Breast epithelium (tissue), 4 donors: ENCODE measurements at places on chromosomes 4 and X. TPM values are rescaled to one million over a fixed set of nuclear protein-coding genes. Genes with fewer than 3 reads are reported as not detected.

AKAP4 gene
- not detected for total RNA-seq

CLDN24 gene
- total RNA-seq = not detected

DNA sequence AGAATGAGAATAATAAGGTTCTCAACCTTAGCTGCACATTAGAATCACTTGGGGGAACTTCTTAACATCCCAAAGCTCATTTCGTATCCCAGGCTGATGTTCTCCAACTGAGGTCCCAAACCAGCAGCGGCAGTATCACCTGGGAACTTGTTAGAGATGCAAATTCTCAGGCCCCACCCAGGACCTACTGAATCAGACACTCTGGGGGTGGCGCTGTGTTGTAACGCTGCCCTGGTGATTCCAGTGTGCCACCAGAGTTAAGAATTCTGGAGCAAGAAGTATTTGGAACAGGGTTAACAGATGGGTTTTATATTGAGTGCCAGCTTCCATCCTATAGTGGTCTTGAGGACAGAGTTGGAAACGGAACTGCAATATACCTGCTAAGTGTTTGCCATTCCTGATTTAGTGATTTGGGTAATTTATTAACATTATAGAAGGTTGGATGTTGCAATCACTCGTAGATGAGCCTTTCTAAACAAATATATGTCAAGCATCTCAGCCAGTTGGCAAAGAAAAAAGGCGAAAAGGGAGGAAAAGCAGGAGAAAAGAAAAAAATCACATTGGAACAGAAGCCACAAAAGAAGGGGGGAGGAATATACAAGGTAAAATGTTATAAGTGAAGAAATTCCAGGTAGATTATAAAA is 141.0 kb downstream of the ARX start:
- H3K27me3 ChIP-seq = no peaks in the 10 kb centered on the region
- no peaks in the 10 kb centered on the region for H3K4me1 ChIP-seq
- no peak for DNase-seq

DNA sequence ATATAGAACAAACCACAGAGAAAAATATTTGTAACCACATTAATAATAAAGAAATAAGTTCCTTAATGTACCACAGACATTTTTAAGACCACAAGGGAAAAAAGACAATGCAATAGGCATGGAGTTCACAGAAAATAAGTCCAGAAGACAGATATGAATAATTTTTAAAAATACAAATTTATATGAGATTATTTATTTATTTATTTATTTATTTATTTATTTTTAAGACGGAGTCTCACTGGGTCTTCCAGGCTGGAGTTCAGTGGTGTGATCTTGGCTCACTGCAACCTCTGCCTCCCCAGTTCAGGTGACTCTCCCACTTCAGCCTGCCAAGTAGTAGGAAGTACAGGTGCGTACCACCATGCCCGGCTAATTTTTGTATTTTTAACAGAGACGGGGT is 53.7 kb downstream of the THAP9 start:
- no peak for DNase-seq
- no peaks in the 10 kb centered on the region for H3K36me3 ChIP-seq
- H3K4me1 ChIP-seq = no peaks in the 10 kb centered on the region

- no peak for DNase-seq
- no peak overlapping the region for H3K4me3 ChIP-seq
- no peaks in the 10 kb centered on the region for H3K36me3 ChIP-seq
- H3K4me1 ChIP-seq = no peaks in the 10 kb centered on the region
- H3K27me3 ChIP-seq = no peaks in the 10 kb centered on the region
These were observed 12.7 kb downstream of the STEEP1 start for GRCh38 chrX:119552508-119552907.

DNA sequence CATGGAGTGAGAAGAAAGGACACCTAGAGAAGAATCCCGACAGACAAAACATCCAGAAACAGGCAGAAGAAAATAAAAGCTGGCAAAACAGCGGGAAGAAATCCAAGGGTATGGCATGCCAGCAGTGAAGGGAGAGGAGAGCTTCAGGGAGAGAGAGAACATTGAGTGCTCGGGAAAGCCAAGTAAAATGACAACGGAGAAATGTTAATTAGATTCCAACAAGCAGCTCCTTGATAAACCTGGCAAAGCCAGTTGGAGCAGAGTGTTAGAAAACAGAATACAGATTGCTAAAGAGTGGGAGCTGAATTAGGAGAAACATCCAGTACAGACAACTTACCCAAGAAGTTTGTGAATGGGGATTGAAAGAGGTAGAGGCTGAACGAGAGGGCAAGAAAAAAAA is 40.4 kb upstream of the MAOA start:
- no peaks in the 10 kb centered on the region for H3K27me3 ChIP-seq
- peak overlapping the region; percentile 65 for H3K27ac ChIP-seq
- H3K36me3 ChIP-seq = no peaks in the 10 kb centered on the region
- H3K4me3 ChIP-seq = no peak overlapping the region
- H3K4me1 ChIP-seq = no peaks in the 10 kb centered on the region

GRCh38 chr4:147617841-147618691 is 869 bp downstream of the TMEM184C start:
- H3K36me3 ChIP-seq = no peaks in the 10 kb centered on the region
- peak overlapping the region; percentile 91 for H3K27ac ChIP-seq
- DNase-seq = no peak
- H3K4me1 ChIP-seq = peaks cover 17% of the 10 kb centered on the region

- no peaks in the 10 kb centered on the region for H3K36me3 ChIP-seq
- peaks cover 42% of the 10 kb centered on the region for H3K27me3 ChIP-seq
- peak within 1 kb of the TSS; percentile 57 for H3K4me3 ChIP-seq
- no peak for DNase-seq
These were observed at the start of gene HHIP for GRCh38 chr4:144645631-144646522. Gene HHIP (plus strand): TSS chr4:144646156. CDS start chr4:144646676, 520 bp downstream.

- no peaks in the 10 kb centered on the region for H3K4me1 ChIP-seq
- no peak for DNase-seq
- H3K27me3 ChIP-seq = no peaks in the 10 kb centered on the region
- peak overlapping the region; percentile 99 for H3K27ac ChIP-seq
These were observed 1.6 kb downstream of the RPL9 start for GRCh38 chr4:39456946-39457763.

DNA sequence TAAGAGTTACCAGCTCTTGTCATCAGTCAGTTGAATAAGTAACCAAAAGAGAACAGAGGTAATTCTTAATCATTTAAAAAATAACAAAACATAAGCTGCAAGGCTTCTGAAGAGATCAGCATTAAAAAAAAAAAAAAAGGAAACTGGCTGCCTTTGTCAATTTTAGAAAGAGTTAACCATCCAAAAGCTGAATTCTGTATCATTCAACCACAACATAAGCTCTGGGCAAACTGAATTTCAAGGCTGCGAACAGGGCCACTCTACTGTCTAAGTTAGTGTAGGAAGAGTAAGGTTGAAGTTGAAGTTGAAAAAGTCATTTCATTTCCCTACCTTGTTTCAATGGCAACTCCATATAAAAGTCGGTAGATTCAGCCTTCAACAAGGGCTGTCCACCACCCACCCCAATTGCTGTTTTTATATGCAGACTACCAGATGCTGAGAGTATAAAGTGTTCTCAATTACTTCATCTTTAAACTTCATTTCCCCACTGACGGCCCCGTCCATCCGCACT is 1.1 kb upstream of the LIN54 start:
- no peak for DNase-seq
- peak overlapping the region; percentile 89 for H3K27ac ChIP-seq
- H3K27me3 ChIP-seq = no peaks in the 10 kb centered on the region
- peak overlapping the region; percentile 75 for H3K4me3 ChIP-seq

GRCh38 chr4:76305971-76306881 is at the start of gene STBD1:
Gene STBD1 (plus strand): TSS chr4:76306733. CDS start chr4:76306770, 37 bp downstream.
- DNase-seq = peak; percentile 22
- no peaks in the 10 kb centered on the region for H3K36me3 ChIP-seq
- H3K27ac ChIP-seq = peak within 1 kb of the TSS; percentile 80
- H3K4me1 ChIP-seq = no peaks in the 10 kb centered on the region
- no peaks in the 10 kb centered on the region for H3K27me3 ChIP-seq

GRCh38 chrX:143378851-143379250 is 138.4 kb downstream of the SPANXN3 start:
- DNase-seq = no peak
- no peak overlapping the region for H3K4me3 ChIP-seq
- H3K27ac ChIP-seq = no peak overlapping the region
- H3K4me1 ChIP-seq = no peaks in the 10 kb centered on the region
- no peaks in the 10 kb centered on the region for H3K27me3 ChIP-seq

- no peak for DNase-seq
- H3K27me3 ChIP-seq = no peaks in the 10 kb centered on the region
- no peak overlapping the region for H3K27ac ChIP-seq
These were observed 546.6 kb downstream of the PCDH18 start for GRCh38 chr4:136985683-136986082.

DNA sequence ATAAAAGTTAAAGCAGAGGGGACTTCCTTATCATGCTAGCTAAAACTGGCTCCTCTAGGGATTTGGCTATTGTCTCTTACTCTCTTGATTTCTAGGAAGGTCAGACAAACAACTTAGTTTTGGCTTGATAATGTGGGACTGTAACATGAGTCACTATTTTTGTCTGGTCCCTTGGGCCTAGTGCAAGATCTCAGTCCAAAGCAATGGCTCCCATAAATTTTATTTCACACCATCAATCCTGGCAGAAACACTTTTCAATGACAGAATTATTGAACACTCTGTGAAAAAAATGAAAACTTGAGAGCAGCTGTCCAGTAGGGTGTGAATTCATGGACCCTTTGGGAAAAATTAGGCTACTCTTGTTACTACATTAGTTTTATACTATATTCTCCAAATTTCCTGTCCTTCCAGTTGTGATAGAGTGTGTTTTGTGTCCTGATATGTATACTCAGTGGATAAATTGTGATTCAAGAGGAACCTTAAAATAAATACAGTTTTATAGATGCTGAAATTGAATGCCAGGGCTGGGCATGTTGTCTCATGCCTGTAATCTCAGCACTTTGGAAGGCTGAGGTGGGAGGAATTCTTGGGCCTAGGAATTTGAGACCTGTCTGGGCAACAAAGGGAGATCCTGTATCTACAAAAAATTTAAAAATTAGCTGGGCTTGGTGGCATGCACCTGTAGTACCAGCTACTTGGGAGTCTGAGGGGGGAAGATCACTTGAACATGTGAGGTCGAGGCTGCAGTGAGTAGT is 10.8 kb upstream of the SNCA start:
- no peak for DNase-seq
- no peak overlapping the region for H3K4me3 ChIP-seq
- no peaks in the 10 kb centered on the region for H3K27me3 ChIP-seq
- no peaks in the 10 kb centered on the region for H3K4me1 ChIP-seq
- H3K36me3 ChIP-seq = no peaks in the 10 kb centered on the region

GRCh38 chr4:83013420-83013867 is 2.8 kb upstream of the LIN54 start:
- no peak for DNase-seq
- no peaks in the 10 kb centered on the region for H3K4me1 ChIP-seq
- no peaks in the 10 kb centered on the region for H3K27me3 ChIP-seq
- no peaks in the 10 kb centered on the region for H3K36me3 ChIP-seq
- H3K4me3 ChIP-seq = peak overlapping the region; percentile 75
- H3K27ac ChIP-seq = peak overlapping the region; percentile 89

- H3K4me3 ChIP-seq = no peak overlapping the region
- DNase-seq = no peak
- no peaks in the 10 kb centered on the region for H3K27me3 ChIP-seq
- no peaks in the 10 kb centered on the region for H3K36me3 ChIP-seq
- no peaks in the 10 kb centered on the region for H3K4me1 ChIP-seq
These were observed 48.7 kb upstream of the STX18 start for GRCh38 chr4:4590546-4590945.

DNA sequence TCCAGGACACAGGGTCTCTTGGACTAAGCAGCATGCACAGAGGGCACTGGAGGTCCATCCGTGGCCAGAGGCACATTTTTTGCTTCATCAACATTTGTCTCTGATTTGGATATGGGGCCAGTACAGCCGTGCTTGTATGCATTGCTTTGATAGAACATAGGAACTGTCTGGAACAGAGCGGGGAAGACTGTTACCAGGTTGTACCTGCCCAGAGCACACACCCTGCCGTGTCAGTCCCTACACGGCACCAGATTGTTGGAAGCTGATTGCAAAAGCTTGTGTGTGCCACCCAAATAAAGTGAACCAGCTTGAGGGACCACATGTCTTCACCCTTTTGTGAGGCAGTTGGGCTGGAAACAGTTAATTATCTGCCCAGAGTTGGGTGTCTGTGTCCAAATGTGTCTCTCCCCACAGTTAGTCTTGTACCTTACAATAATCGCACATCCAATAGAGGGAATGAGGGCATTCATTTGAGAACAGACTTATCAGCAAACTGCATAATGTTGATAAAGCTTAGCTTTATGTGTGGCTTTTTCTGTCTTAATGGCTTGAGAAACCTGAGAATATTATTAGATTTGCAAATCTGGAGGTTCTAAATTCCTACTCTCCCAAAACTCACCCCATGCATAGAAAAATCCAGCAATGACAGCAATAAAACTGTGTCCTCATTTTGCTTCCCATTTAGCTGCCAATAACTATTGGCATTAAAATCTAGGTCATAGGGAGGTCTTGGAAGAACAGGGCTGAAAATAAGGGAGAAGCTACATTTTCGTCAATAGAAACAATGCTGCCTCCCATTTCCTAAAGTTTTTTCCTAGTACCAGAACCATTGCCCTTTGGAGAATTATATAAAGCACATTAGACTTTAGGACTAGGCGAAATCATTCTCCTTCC is 21.2 kb downstream of the KLF3 start:
- H3K27ac ChIP-seq = peak overlapping the region; percentile 13
- no peak overlapping the region for H3K4me3 ChIP-seq
- no peak for DNase-seq
- H3K36me3 ChIP-seq = peaks cover 7% of the 10 kb centered on the region
- H3K4me1 ChIP-seq = no peaks in the 10 kb centered on the region
- H3K27me3 ChIP-seq = no peaks in the 10 kb centered on the region
